ENCODE measurements at places on chromosomes 3 and 15.

DNA sequence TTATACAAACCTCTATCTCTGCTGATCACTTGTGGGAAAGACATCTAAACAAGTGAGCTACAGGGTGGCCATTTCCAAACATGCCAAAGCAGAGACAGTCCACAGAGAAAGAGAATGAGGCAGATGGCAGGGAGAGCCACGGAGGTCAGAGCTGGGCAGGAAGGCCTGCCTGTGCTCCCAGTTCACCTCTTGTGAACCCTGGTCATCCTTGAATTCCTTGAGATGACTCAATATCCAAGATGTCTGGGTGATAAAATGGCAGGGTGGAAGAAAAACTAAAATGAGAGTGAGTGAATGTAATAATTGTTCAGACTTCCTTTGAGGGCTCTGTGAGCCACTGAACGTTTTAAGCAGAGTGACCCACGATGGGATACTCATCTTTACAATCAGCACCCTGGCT, 104.8 kb downstream of the PLCH1 start:
- DNase-seq, result no peak

- no peak for DNase-seq
Measured at GRCh38 chr3:166889241-166889640, 490.9 kb downstream of the ZBBX start.

- no peak for DNase-seq
Measured at GRCh38 chr15:84953726-84954125, 27.9 kb upstream of the PDE8A start.

- no peak for DNase-seq
Measured at GRCh38 chr15:32849769-32850668, 132.2 kb downstream of the GREM1 start.

DNA sequence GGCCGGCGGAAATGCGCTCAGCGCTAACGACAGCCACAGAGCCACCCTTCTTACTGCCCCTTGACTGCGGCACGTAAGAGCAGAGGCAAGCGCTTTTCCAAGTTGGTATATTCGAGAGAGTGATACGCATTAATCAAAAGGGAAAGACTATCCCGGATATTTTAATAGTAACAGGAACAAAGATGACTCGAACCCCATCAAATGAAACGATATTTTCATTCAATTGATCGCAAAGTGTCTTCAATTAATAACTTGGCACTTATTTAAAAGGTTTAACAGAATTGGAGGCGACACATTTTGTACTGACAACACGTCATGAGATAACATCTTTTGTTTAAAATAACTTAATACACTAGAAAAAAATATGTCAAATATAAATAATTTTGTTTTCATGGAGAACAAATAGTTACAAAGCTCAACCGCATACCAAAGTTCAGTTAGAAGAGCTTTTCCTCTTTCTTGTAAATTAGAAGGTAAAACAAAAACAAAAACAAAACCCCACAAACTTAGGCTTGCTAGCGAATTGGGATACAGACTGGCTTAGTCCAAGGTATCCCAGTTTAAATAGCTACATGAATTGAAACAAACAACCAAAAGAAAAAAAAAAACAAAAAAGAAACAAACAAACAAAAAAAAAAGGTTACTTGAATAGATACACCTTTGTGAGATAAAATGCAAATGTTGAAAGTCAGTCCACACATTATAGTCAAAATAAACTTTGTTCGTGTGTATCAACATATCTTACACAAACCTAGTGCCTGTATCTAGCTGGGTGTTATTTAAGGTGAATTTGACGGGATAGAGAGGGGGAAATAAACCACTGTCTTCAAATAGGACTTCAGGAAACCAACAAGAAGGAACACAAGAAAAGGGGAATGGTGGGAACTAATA, 10.2 kb downstream of the SHOX2 start:
- DNase-seq, result no peak

DNA sequence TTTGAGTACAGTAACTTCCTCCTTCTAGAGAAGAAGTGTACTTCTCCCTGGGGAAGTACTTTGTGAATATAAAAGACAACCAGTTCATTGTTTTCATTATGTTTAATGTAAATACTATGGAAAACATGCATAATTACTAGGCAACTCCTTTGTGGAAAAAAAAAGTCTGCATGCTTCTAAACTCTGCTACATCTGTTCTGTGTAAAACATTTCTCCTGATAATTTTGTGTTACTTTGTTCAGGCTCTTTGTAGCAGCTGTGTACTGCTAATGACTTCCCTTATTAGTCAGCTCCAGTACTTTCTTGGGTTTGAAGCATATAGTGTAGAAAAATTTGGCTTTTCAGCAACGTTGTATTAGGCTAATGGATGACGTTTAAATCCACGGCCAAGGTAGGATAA, 111.6 kb downstream of the FEZF2 start:
- DNase-seq, result no peak

- DNase-seq, result no peak
Measured at GRCh38 chr3:12750223-12750622, 8.8 kb downstream of the TMEM40 start.
